ENCODE measurements at places on chromosomes 5 and 9.

- peak; percentile 17 for DNase-seq
These were observed 616 bp upstream of the ENC1 start for GRCh38 chr5:74640954-74641734.

- no peak for DNase-seq
These were observed 3.6 kb downstream of the PTRH1 start for GRCh38 chr9:127711831-127712274.

DNA sequence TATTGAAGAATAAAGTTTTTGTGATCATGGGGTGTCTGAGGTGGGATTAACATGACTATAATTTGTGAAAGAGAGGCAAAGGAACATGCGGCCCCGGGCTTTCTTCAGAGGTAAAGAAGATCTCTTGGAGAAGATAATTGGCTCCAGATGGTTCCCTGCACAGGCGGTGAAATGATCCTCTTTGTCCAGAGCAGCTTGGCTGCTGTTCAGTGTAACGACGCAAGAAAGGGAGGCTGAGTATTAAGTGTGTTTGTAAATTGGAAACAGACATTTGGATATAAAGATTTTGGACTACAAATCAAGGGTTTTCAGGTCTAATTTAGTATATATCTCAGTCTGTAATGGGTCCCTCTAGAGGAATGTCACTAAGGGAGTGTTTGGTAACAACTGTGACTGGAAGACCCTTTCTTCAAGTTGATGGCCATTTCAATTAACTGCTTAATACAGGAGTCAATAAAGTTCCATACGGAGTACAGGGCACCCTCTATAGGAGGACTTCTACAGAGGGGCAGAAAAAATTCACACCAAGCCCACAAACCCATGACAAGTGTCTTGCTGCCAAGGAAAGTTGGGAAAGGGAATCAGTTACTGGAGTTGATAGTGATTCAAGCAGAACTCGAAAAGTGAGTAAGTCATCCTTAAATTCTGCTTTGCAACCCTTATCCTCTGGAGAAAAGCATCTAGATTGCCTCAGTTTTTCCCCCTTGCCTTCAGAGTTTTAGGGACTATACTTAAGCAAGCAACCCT, 4.1 kb downstream of the EQTN start:
- no peak for DNase-seq

DNA sequence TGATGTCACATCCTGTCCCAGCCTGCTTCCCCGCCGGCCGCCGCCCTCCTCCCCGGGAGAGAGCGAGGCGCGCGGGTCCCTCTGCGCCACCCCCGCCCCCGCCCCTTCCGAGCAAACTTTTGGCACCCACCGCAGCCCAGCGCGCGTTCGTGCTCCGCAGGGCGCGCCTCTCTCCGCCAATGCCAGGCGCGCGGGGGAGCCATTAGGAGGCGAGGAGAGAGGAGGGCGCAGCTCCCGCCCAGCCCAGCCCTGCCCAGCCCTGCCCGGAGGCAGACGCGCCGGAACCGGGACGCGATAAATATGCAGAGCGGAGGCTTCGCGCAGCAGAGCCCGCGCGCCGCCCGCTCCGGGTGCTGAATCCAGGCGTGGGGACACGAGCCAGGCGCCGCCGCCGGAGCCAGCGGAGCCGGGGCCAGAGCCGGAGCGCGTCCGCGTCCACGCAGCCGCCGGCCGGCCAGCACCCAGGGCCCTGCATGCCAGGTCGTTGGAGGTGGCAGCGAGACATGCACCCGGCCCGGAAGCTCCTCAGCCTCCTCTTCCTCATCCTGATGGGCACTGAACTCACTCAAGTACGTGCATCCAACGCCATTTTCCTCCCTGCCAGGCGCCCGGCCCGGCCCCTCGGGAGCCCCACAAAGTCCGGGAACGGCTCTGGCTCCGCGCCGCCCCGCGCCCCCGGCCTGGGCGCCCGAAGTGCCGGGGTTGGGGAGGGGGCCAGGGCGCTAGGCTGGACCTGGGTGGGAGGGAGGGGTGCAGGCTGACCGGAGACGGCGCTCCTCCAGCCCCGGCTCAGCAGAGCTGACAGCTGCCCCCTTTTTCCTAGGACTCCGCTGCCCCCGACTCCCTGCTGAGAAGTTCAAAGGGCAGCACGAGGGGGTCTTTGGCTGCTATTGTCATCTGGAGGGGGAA, 12.0 kb upstream of the OLFM1 start:
- DNase-seq: no peak

DNA sequence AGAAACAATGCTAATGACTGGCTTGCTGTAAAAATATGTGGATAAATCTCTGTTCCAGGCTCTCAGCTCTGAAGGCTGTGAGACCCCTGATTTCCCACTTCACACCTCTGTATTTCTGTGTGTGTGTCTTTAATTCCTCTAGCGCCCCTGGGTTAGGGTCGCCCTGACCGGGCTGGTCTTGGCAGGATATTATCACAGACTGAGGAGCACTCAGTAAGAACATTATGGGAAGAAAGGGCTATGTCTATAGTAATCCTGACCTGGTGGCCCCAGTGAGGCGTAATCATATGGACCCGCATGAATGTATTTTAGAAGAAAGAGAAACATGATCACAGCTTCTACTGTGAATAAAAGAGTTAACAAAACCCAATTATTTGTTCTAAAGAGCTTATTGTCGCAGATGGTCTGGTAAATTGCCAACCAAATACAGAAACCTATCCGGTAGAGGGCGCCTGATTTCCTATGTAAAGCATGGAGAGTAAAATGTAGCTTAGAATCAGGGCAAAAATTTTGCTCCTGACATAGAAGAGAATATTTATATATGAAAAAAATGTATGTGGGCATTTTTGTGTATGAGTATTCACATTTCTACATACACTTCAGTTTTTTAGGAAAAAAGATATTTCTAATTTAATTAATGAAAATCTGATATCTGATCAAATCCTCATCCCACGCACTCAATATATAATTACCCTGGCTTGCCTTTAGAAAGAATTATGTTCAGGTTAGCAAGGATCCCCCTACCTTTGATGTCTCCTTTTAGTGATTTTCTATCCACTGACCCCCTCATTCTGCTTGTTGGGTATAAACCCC, 5.8 kb upstream of the IFNA1 start:
- no peak for DNase-seq

- no peak for DNase-seq
These were observed 372.0 kb upstream of the KIF2A start for GRCh38 chr5:61933787-61934626.

- no peak for DNase-seq
These were observed 165.8 kb upstream of the NR3C1 start for GRCh38 chr5:143569213-143569701.

GRCh38 chr5:91244380-91245073, 138.6 kb downstream of the ARRDC3 start:
- DNase-seq: no peak

DNA sequence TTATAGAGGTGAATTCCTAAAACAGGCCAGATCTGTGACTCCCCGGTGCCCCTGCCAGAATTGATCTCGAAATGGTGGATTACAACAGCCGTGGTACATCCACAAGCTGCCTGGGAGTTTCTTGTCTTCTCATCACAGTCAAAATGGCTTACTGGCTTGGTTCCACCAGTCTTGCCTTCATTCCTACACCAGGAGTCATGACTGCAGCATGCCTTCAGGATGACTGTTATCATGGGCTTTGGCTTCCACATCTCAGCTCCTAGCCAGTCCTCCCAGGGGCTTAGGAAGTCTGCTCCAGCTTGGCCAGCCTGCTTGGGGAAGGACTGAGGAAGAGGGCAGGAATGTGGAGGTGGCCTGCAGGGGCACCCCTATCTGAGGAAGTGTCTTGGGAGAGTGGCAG, 132.9 kb upstream of the NR3C1 start:
- no peak for DNase-seq

GRCh38 chr5:16809395-16810207, 126.5 kb downstream of the MYO10 start:
- no peak for DNase-seq

DNA sequence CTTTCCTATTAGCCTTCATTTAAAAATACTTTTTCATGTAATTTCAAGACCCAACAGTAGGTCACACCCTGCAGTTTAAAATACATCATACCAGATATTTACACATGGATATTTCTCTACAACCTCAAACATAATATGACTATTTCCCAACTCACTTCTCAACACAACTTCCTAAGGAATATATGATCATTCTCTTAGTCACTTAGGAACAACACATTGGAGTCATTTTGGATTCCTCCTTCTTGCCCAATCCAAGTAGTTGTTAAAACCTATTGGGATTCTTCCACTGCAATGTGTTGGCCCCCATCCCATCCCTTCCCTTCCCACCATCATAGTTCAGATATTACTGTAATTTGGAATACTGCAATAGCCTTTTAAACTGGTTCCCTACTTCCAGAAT, 145.5 kb downstream of the DCP2 start:
- DNase-seq: no peak

GRCh38 chr9:90767523-90768100, 34.0 kb upstream of the SYK start:
- DNase-seq: no peak

DNA sequence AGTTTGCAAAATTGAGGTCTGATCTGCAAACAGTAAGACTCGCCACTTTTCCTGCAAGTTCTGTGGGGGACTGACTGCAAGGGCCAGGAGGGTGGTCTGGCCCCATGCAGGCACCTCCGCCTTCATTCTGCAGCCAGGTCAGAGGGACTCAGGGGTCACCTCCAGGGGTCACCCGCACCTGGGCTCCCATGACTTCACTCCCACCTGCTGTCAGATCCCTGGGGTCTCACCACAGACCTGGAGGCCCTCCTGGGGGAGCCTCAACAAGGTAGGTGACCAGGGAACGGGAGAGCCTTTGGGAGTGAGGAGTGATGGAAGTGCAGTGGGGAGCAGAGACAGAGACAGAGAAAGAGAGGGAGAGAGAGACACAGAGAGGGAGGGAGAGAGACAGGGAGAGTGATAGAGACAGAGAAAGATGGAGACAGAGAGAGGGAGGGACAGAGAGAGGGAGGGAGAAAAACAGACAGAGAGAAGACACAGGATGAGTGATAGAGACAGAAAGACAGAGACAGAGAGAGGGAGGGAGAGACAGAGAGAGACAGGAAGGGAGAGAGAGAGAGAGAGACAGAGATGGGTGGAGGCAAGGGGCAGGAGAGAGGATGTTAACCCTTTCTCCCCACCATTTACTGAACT, 41.5 kb upstream of the SLC6A19 start:
- DNase-seq: no peak

DNA sequence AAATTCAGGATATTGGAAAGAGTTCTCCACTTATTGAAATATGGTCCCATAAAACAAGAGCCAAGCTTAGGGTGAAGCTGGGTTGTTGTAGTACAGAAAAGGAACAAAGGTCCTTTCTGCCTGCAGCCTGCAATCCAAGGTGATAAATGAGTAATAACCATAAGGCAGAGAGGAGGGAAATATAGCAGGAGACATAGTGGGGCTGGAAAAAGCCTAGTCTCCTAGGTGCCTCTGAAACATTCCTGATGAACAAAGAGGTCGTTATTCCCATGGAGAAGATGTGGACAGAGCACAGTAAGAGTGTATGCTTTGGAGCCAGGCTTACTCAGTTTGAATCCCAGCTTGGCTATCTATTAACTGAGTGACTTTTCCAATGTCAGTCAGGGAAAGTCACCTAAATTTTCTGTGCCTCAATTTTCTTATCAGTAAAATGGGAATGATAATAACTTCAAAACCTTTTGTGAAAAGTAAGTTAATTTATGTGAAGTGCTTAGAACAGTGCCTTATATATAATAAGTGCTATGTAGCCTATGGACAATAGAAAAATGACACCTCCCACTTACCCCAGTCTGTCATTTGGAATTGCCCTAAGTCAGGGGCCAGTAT, 110.8 kb upstream of the GRIN3A start:
- DNase-seq: no peak

- DNase-seq: no peak
These were observed 34.7 kb downstream of the LMNB1 start for GRCh38 chr5:126811515-126812198.

DNA sequence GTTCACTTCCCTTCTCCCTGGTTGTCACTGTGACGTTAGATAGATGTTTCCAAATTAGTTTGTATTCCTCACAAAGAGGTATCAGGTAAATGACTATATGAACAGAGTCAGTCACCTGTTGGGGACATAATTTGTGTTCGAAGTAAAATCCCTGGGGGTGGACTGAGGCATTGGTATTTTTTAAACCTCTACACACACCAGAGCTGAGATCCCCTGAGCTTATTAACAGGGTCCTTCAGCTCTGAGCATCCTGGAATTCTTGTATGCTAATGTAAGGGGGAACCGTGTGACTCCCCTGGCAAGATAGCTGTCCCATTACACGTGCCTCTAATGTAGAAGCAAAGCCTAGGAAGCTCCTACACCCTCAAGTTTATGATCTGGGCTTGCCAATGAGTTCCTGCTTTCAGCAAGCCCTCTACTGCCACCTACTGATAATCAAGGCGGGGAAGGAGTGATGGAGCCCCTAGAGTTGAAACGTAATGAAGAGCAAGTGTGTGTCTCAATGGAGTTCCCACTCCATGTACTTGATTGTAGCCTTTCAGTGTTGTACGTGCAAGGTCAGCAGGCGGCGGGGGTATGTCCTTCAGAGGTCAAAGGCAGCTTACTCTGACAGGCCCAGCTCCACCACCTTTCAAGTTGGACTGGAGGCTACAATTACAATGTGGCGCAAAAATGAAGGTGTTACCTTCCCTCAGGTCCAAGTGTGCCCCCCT, 14.4 kb downstream of the PRKACG start:
- peak; percentile 28 for DNase-seq

- DNase-seq: no peak
These were observed 42.4 kb upstream of the ZBED3 start for GRCh38 chr5:77129391-77129990.

GRCh38 chr5:32471784-32472183, 27.2 kb upstream of the ZFR start:
- DNase-seq: no peak

- no peak for DNase-seq
These were observed 469.3 kb upstream of the DMAC1 start for GRCh38 chr9:8268881-8269280.

DNA sequence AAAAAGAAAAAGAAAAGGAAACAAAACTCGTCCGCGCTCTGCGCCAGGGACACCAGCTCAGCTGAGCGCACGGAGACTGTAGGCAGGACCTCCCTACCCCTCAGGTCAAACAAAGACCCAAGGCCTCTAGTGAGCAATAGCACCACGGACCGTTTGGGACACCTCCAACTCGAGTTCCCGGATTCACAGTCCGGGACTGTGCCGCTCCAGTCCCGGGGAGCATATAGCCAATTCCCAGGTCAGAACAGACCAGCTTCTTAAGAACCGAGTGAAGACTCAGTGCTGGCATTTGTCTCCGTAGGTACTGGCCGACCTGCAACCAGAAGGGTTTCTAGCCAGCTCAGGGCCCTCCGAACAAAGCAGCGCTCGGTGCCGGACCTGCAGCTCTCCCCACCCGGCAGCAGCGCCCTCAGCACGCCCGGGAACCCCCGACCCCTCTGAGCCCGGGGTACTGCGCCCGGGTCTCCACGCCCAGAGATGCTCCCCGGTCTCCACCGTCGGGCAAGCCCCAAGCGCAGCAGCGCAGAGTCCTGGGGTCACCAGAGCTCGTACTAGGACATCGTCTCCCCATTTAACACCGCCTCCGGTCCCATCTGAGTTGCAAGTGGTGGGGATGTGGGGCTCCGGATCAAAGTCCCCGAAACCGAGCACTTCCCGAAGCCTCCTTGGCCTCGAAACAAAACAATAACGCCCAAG, 591 bp downstream of the ABCA1 start:
- no peak for DNase-seq

- peak; percentile 90 for DNase-seq
These were observed at the start of gene TRIM36 for GRCh38 chr5:115169487-115170133. TSS of gene TRIM36 (minus strand) at chr5:115169908. CDS start at chr5:115169634, 274 bp downstream.
